ENCODE measurements at places on chromosomes 7 and 10.

- no peak for DNase-seq
These were observed 47.9 kb downstream of the FHIP2A start for GRCh38 chr10:114869520-114869892.

GRCh38 chr10:69239136-69239535, 19.0 kb downstream of the HKDC1 start:
- no peak for DNase-seq

DNA sequence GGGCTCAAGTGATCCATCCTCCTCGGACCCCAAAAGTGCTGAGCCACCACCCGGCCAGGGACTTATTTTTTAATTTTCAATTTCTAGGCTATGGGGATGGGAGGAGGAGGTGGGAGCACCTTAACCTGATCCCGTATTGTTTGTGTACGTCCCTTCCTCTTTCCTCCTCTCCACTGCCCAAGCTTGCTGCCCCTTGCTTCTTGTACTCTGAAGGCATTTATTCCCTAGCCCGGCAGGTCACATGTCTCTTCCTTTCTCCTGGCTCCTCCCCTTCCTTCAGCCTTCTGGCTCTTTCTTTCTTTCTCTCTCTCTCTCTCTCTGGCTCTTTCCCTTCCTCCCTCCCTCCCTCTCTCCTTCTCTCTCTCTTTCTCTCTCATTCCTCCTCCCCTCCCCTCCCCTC, 56.0 kb downstream of the COL26A1 start:
- DNase-seq, result no peak

GRCh38 chr10:129075508-129075907, 391.5 kb upstream of the MGMT start:
- no peak for DNase-seq

DNA sequence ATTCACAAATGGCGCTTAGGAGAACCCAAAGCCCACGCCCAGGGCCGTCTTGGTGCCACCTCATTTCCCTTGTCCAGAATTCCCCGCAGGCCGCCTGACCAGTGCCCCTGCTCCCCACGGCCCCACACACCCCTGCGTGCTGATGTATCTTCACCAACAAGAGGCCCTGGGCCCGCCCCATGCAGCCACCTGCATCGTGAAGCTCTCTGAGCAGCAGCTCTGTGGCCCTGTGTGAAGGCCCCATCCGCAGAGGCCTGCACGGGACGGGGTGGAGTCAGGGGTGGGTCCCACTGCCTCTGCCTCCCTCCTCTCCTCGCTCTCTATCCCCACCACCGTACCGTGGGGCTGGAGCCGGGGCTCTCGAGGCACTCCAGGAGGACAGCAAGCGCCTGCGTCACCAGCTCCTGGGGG, 14.7 kb downstream of the BRAT1 start:
- DNase-seq, result no peak

DNA sequence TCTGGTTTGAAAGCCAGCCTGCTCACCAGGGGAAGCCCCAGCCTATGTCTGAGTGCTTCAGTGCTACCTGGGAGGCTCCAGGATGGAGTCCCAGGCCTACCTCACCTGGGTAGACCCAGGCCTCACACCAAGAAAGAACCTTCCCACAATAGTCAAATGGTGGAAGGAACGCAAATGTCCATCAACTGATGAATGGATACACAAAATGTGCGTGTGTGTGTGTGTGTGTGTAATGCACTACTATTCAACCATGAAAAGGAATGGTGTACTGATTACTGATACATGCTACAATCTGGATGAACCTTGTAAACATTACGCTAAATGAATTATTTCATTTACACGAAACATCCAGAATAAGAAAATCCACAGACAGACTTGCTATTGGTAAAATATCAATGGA, 15.2 kb upstream of the ADRB1 start:
- no peak for DNase-seq

GRCh38 chr10:79202188-79203013, 133.6 kb downstream of the ZMIZ1 start:
- peak; percentile 36 for DNase-seq

- no peak for DNase-seq
These were observed 450.9 kb downstream of the CALN1 start for GRCh38 chr7:71961283-71961682.

DNA sequence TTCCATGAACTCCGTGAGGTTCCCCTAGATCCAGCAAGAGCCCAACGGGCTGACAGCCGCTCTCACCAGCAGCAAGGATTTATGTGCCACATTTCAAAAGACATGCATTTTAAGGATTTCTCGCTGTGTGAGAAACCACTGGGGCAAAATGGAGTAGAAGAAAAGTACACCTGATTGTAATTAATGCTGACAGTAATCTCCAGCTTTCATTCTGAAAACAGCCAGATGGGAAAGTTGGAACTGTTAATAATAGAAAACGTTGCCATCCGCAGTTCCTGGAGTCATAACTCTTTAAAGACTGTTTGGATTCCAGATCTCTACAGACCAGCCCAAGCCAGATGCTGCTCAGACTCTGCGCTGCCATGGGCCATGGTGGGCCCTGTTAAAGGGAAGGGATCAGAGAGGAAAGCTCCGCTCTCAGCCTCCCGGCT, 216.9 kb upstream of the GLI3 start:
- DNase-seq, result no peak

DNA sequence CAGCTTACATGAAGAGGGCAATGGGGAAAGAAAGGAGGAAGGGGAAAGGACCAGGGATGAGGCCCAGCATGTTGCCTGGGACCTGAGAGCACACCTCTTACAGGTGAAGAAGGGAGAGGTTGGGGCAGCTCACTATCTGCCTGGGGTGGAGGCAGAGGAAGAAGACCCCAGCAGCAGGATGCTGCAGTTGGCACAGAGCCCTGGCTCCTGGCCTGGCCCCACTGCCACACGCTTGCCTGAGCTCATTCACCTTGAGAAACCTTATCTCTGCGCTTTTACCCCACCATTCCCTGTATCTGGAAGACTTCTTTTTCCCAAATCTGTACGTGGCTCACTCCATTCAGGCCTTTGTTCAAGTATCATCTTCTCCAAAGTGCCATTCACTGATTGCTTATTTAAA, 147.8 kb upstream of the TMEM72 start:
- no peak for DNase-seq

GRCh38 chr7:31744294-31744874, 57.4 kb downstream of the PPP1R17 start:
- DNase-seq, result peak; percentile 46

DNA sequence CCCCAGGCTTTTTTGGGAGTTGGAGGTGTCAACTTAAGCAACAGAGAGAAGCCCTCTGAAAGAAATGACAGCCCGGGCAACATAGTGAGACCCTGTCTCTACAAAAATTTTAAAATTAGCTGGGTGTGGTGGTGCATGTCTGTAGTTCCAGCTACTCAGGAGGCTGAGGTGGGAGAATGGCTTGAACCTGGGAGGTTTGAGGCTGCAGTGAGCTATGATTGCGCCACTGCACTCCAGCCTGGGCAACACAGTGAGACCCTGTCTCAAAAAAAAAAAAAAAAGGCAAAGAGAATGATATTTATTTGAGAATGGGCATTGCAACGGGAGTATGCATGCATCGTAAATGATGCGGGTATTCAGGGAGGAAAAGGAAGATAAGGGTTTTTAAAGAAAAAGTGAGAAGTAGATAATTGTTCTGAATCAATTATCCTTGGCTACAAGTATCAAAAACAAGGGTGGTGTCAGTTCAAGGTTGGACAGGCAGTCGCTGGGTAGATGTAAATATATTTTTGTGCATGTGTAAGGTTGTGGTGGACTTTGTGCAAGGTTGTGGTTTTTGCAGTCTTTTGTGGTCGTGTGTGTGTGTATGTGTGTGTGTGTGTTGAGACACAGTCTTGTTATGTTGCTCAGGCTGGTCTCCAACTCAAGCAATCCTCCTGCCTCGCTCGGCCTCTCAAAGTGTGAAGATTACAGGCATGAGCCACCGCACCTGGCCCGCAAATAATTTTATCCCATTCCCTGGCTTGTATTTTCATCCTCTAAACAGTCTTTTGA, 65.6 kb downstream of the COL26A1 start:
- DNase-seq, result no peak

DNA sequence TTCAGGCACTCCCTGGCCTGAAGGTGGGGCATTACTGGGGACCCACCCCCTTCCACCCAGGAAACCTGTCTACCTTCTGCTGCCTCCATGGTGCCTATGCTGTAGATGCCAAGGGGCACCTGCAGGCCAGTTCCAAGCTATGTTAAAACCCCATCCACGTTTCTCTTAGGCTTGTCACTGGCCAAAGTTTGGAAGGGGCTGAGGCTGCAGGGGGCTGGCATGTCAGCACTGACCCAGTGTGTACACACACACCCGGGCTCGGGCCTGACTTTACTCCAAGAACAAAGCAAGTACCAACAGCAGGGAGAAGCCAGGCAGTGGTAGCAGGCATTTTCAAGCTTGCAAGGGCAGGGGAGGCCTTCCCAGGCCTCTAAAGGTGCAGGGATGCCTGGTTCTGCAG, 53.8 kb upstream of the PCDH15 start:
- DNase-seq, result no peak

GRCh38 chr10:130686689-130687300, 550.6 kb downstream of the GLRX3 start:
- DNase-seq, result no peak

- no peak for DNase-seq
These were observed 48.2 kb upstream of the AMPH start for GRCh38 chr7:38679419-38679818.

DNA sequence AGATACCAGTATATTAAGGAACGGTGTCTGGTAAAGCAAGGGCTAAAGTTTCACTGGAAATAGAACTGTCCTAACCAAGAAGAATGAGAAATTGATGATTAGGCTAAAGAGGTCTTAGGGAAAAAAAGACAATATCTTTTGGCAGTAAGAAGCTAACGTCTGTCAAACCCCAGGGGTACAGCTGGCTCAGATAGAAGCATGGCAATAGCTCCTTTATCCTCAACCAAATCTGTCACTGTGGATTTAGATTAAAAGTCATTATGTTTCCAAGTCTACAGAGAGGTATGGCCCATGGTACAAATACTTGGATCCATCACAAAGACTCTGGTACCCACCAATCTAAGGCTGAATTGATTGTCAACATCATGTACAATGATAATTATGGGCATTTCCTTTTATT, 8.6 kb upstream of the SLC16A9 start:
- no peak for DNase-seq

DNA sequence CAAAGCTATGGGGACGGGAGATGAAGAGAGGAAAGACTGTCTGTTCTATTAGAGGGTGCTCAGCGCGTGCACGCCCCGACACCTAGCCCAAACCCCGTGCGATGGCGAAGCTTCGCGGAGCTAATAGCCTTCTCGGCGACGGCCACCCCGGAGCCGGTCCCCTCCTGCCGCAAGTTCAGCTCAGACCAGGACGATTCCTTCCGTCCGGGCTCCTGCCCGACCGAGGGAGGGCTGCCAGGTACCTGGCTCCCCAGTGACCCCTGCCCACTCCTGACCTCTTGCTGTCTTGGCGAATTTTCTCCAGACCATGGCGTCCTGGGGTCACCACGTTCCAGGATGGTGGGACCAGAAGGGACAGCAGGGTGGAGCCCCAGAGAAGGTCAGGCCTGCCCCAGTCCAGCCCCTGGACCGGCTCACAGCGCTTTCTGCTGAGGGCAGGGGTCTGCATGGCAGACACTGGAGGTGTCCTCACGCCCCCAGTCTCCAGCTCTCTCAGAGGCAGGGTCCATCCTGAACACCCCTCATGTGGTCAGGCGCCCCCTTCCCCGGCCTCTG, 36.7 kb downstream of the UNCX start:
- no peak for DNase-seq

DNA sequence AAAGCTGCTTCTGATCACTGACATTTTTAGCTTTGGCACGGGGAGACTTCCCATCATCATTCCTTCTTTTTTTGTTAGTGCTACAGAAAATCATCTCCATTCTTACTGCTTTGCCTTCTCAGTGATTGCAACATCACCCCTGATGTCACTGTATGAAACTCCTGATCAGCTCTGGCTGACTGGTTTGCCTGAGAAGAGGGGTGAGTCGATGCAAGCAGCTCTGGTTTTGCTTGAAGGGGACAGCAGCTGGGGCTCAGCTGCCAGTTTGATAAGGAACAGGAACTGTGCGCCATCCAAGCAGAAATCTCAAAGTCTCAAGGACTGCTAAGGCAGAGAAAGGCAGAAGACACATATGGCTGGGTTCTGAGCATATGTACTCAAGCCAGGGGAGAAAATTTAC, 808.5 kb upstream of the CELF2 start:
- DNase-seq, result no peak

- DNase-seq, result no peak
These were observed 42.6 kb downstream of the GTF2IRD1 start for GRCh38 chr7:74496272-74496671.

DNA sequence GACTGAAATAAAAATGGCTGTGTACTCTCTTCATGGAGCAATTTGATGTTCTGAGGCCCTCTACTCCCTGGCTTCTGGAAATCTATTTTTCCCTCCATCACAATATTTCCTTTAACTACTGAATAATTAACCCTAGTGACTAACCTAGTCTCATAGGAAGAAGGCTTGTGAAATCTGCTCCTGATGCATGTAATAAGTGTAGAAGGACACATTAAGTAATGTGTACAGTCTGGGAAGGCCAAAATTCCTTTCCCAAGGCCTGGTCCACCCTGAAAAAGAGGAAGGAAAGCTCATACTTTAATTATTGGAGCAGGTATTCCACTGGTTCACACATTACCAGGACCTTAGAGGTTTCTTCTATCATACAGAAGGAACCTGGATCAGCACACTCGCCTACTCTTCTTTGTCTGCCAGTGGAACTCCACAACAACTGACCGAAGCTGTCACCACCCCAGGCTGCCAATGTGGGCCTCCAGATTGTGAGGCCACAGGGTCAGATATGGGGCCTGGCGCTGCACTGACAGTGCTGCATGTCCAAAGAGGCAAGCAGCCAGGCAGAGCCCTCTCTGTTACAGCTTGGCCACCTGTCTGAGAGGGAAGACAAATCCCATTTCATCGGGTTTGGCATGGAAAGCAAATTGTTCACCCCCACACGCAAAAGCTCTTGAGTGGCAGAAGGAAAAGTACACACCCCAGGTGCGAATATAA, 54.4 kb upstream of the FAM133B start:
- DNase-seq, result no peak

DNA sequence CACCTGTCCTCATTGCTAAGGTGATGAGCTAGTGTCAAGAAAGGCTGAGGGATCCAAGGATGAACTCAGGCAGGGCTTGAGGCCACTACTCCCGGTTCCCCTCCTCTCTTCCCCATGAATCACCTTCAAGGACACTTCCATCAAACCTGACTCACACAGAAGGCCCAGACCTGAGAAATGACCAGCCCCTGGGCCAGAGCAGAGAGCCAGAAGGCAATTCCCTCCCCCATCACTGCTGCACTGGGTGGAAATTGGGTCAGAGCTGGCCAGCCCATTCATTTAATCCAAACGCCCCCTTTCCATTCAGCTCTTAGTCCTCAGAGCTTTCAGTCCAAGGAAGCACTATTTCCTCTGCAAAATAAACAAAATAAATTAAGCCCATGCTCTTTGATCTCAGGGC, 182.0 kb downstream of the KCNMA1 start:
- no peak for DNase-seq

GRCh38 chr7:75986147-75986781, 8.1 kb downstream of the TMEM120A start:
- no peak for DNase-seq

GRCh38 chr7:105230486-105230885, 158.2 kb downstream of the SRPK2 start:
- no peak for DNase-seq

Measured in activated CD4-positive, alpha-beta T cell treated with anti-CD3 and anti-CD28 coated beads, Interleukin-2, Interleukin-4, amounts not matched to agents 100 ng/mL and 50 ng/mL, durations not matched to agents 16 hours and 8 hours (primary cell).